Hippocampal formation (tissue), 2 donors: ENCODE measurements at places on chromosomes 1 and 21.

GRCh38 chr1:92832537-92833114 lies 786 bp downstream of the RPL5 start:
- no peak for DNase-seq

DNA sequence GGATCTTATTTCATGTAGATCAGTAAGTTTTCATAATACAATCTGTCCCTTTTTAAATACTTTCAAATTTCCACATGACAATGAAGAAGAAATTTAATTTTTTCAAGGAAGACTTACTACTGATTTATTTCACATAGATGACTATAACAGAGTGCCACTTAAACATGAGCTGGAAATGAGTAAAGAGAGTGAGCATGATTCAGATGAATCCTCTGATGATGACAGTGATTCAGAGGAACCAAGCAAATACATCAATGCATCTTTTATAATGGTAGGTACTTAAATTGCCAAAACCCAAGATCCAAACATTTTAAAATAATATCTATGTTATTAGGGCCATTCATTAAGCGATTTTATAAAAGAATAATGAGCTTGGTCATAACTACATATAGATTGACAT lies 110.4 kb downstream of the PTPRC start:
- DNase-seq = no peak

- DNase-seq = no peak
Observed at GRCh38 chr1:241271427-241271826, 85.6 kb downstream of the RGS7 start.

- DNase-seq = no peak
Observed at GRCh38 chr21:29423099-29423870, 124.6 kb downstream of the BACH1 start.

GRCh38 chr21:38260426-38260825 lies 3.6 kb downstream of the KCNJ15 start:
- DNase-seq = no peak

- DNase-seq = no peak
Observed at GRCh38 chr1:110903853-110904500, 31.0 kb downstream of the CD53 start.

- no peak for DNase-seq
Observed at GRCh38 chr1:3669421-3669821, 17.1 kb downstream of the TP73 start.

GRCh38 chr21:14995695-14996490 lies 68.9 kb downstream of the NRIP1 start:
- no peak for DNase-seq

- no peak for DNase-seq
Observed at GRCh38 chr1:204826970-204827369, 43.7 kb upstream of the NFASC start.

DNA sequence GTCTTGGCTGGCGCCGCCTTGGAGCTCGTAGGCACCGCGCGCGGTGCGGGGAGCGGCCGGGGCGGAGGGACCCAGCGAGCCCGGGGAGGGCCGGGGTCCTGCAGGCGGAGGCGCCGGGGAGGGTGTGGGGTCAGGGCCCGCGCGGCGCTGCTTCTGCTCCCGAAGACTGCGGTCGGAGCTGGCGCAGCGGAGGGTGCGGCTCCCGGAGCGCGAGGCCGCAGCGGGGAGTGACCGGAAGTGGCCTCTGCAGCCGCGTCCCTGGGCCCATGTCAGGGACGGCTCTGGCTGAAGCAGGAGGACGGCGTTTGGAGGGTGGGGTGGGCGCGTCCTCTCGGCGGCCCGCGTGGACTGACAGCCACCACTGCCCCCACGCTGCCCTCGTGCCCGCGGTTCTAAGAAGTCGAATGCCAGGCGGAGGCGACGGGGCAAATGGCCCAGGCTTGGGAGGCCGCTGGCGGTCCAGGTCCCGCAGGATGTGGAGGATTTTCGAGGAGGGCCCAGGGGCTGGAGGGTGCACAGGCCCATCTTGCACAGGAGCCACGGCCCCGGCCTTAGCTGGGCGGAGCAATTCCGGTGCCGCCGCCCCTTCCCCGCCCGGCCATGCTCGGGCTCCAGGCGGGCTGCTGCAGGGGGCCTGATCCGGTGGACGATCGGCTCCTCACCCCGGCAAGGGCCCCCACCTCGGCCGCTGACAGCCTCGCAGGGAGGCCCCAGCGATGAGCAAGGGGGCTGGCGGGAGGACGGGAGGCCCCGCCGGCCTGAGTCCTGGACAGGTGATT lies 7.7 kb upstream of the ZNF669 start:
- DNase-seq = peak; percentile 50

DNA sequence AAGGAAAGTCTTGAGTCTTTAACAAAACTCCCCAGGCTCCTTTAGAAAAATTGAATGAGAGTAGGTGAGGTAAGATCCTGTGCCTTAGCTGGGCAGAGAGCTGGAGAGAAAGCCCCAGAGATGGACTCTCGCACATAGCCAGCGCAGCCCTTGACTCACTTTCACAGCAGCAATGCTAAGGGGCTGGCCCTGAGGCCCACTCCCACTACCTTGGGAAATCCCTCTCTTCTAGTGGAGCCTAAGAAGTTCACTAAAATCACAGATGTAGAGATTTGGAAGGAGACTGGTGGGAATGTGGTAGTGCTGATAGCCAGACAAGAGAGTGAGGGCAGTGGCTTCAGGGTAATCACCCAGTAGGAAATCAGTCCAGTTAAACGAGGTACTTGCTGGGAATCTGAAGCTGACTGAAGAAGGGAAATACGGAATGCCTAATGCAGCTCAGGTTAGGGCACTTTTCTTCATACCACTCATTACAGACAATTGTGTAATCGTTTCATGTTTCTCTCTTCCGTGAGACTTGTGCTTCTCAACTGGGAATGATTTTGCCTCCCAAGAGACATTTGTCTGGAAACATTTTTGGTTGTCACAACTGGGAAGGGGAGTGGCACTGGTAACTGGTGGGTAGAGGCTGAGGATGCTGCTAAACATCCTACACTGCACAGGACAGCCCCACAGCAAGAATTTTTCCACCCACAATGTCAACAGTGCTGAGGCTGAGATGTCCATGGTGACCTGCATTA lies 42.4 kb upstream of the LRRC8C start:
- DNase-seq = no peak

DNA sequence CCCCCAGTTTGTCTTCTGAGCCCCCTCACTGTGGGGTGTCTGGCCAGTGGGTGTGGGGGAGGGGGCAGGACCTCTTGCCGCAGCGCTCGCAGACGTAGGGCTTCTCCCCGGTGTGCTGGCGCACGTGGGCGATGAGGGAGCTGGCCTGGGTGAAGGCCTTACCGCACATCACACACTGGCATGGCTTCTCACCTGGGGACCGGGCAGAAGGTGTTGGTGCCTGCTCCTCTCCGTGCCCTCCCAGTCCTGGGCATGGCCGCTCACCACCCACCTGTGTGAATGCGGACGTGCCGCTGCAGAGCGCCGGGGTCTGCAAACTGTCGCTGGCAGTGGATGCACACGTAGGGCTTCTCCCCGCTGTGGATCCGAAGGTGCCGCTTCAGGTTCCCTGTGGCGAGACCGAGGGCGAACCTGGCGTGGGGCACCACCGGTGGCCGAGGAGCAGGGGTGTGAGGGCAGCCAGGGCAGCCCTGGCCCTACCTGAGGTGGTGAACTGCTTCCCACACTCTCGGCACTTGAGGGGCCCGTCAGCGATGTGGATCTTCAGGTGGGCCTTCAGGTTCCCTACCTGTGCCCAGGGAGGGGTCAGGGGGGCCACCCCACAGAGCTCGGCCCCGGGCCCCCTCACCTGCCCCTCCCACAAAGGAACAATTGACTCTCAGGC lies 32.4 kb downstream of the ZBTB17 start:
- DNase-seq = no peak

- DNase-seq = no peak
Observed at GRCh38 chr1:161792740-161793139, 26.6 kb downstream of the ATF6 start.

GRCh38 chr1:90507173-90507572 lies 209.9 kb downstream of the BARHL2 start:
- DNase-seq = no peak

- DNase-seq = no peak
Observed at GRCh38 chr1:70499695-70500094, 88.6 kb downstream of the CTH start.

DNA sequence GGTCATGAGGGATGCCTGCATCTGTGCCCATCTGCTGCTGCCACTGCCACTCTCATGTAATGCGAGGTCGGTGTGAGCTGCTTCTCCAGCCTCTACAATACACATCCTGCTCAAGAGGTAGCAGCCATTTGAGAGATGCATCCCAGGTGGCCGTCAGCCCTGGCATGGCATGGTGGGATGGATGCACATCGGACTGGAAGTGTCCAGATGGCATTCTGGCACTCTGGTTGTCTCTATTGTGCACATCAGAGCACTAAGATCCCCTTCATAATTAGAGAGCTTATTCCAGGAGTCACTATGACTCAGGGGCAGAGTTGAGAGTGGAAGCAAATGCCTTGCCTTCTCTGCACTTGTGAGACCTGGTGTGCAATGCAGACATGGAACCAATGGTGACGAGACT lies 3.8 kb downstream of the STRIP1 start:
- no peak for DNase-seq

DNA sequence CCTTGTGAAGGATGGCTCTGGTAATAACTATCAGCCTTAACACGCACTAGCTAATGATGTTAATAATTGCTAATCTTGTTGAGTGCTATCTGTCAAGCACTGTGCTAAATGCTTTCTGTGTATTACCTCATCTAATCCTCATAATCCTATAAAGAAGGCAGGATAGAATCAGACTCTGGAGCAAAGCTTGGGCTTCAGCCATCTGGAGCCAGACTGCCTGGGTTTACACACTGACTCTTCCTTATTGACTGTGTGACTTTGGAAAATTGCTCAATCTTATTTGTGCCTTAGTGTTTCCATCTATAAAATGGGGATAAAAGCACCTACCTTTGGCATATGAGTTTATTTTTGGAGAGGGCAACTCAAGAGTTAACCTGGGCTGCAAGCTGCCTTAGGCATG lies 216.1 kb downstream of the NUF2 start:
- no peak for DNase-seq

DNA sequence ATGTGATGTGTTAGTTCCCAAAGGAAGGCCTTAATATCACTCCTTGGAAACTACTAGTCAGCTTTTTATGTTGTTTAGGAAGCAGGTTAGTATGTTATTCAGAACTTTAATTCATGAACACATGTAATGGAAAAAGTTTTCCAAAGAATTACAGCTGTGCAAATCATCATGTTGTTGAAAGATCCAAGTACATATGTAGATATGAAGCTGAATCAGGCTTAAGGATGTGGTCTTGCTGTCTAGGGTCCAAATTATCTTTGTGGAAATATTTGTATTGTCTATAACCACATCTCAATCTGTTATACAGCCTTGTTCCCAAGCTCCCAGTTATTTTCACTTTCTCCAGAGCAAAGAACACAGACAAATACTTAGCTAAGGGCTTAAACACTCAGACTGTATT lies 231.6 kb downstream of the TPR start:
- DNase-seq = no peak

- DNase-seq = peak; percentile 1
Observed at GRCh38 chr1:160579216-160579701, at the start of gene CD84. Gene CD84 (minus strand): TSS chr1:160579496. CDS start chr1:160579437, 59 bp downstream.
